Stimulated activated CD4-positive, alpha-beta T cell treated with anti-CD3 and anti-CD28 coated beads, Interleukin-2, amount 100 ng/mL, for 48 hours (primary cell): ENCODE measurements at places on chromosomes 6 and 20.

- no peak for DNase-seq
Measured at GRCh38 chr6:119493980-119494379, 144.4 kb upstream of the MAN1A1 start.

DNA sequence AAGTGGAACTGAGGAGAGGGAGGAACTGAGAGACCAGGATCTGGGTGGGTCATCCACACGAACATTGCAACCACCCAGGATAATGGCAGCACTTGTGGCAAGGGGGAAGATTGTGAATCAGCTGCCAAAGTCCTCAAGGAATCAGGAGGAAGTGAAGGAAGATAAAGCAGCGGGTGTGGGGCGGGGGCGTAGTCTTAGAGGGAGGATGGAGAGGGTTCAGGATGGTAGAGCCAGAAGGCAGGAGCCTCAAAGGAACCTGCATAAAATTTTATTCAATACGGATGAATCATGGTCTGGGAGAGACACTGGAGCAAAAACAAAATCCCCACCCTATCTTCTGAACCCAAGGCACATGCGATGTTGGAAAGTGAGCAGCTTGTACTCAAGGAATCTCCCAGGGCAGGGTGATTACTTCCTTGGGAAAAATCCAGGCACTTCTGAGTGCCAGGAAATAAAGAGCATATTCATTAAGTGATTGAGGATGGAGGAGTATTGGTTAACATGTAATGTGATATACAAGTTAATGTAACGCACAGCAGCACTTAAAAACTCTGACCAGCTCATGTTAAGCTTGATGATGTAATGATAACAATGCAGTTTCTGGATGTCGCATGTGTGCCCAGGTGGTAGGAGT lies 82.0 kb upstream of the B3GAT2 start:
- DNase-seq = no peak

DNA sequence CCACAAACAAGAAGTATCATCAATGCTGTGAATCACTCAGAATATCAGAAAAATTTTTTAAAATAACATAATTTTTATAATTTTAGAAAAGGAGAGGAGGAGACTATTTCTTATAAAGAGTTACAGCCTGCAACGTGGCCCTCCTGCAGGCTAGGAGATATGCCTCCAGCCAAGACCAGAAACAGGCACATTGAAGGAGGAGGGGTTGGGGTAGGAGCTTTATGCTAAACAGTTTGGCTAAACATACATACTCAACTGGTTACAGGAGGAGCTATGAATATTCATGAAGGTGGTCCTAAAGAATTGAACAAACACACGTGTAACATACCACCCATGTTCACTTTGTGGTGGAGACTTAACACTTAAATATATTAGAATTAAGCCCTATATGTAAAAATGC lies 14.2 kb upstream of the LCA5 start:
- DNase-seq = no peak

GRCh38 chr6:129863664-129864063 lies 2.5 kb upstream of the TMEM244 start:
- no peak for DNase-seq

GRCh38 chr6:137824896-137825295 lies 42.2 kb upstream of the TNFAIP3 start:
- no peak for DNase-seq

- peak; percentile 30 for DNase-seq
Measured at GRCh38 chr6:163170294-163170883, 244.1 kb upstream of the QKI start.

GRCh38 chr6:108941859-108942258 lies 93.6 kb downstream of the ARMC2 start:
- no peak for DNase-seq

DNA sequence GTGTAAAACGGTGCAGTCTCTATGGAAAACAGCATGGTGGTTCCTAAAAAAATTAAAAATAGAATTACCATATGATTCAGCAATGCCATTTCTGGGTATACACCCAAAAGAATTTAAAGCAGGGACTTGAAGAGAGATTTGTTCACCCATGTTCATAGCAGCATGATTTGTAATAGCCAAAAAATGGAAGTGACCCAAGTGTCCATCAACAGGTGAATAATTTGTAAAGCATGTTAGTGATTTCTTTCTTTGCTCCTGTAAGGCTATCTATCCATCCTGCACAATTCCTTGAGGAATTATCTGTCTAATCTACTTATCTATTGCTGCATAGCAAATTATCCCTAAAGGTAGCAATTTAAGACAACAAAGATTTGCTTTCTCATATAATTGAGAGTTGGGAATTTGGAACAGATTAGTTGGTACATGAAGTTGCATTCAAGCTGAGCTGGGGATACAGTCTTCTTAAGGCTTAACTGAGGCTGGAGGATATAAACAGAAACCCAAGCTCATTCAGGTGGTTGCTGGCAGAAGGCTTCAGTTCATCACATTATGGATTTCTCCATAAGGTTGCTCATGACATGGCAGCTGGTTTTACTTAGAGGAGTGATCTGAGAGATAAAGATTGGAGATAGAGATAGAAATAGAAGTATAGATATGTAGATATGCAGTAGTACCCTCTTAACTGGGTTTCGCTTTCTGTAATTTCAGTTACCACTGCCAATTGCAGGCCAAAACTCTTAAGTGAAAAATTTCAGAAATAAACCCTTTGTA lies 62.0 kb downstream of the IL22RA2 start:
- DNase-seq = no peak

GRCh38 chr6:56222499-56222898 lies 24.9 kb downstream of the COL21A1 start:
- no peak for DNase-seq

DNA sequence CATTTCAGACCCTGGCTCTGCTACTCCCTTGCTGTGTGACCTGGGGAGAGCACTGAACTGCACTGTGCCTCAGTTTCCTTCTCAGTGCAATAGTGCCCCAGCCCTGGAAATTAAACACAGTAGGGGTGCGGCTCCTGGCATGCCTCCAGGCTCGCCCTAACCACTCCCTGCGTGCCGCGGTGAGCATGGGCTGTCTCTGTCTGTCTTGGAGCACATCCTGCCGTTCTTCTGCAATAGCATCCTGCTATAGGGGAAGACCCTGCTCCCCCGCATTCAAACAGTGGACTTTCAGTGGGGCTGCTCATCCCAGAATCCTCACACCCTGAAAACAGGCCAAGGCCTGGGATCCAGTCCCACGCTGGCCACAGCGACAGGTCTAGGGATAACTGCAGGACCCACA lies 129.5 kb downstream of the FOXC1 start:
- DNase-seq = no peak

GRCh38 chr6:30885481-30885998 lies 1.2 kb downstream of the DDR1 start:
- no peak for DNase-seq

DNA sequence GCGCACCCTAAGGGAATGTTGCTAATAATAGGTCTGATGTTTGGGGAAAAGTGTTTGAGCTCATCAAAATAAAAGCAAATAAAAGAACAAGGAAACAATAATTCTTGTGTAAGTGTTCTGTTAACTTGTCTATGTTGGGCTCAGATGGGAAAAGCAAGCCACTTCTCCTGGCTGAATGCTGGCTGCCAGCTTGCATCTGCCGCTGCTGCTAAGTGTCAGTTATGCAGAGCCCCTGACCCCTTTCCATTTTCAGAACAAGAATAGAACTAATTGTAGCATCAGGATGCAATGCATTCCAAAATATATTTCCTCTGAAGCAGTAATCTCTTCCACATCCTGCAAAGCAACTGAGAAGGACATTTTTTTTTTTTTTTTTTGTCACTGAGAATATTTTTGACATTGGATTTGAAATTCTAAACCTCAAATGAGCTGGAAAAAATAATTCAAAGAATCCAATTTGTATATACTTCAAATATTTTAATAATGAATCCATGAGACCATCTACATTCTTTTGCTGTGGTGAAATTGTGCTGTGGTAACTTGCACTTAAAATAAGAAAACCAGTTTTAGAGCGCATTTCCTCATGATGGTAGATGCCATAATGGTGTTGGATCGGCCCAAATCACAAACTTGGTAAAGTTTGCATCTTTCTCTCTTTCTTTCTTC lies 43.9 kb upstream of the DEK start:
- DNase-seq = no peak

DNA sequence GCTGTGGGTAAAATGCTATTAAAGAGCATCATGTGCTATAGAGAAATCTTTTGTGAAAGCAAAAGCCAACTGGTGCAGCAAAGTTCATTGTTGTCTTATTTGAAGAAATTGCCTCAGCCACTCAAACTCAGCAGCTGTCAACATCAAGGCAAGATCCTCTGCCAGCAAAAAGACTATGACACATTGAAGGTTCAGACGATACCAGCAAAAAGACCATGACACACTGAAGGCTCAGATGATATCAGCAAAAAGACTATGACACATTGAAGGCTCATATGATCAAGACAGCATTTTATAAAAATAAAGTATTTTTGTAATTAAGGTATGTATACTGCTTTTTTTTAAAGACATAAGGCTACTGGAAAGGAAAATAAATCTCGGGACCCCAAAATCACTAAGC lies 118.4 kb upstream of the RUNX2 start:
- DNase-seq = no peak

- no peak for DNase-seq
Measured at GRCh38 chr6:15578716-15579391, 84.0 kb downstream of the DTNBP1 start.

- DNase-seq = no peak
Measured at GRCh38 chr20:58094160-58094559, 134.3 kb downstream of the ANKRD60 start.

- DNase-seq = no peak
Measured at GRCh38 chr6:67748521-67748920, 886.6 kb upstream of the ADGRB3 start.

GRCh38 chr20:10338426-10339180 lies 95.4 kb downstream of the MKKS start:
- no peak for DNase-seq

GRCh38 chr6:52162940-52163908 lies 23.0 kb upstream of the IL17A start:
- DNase-seq = no peak

GRCh38 chr6:14094721-14095120 lies 22.9 kb upstream of the CD83 start:
- DNase-seq = no peak

GRCh38 chr20:59393142-59393541 lies 92.7 kb downstream of the EDN3 start:
- DNase-seq = no peak

DNA sequence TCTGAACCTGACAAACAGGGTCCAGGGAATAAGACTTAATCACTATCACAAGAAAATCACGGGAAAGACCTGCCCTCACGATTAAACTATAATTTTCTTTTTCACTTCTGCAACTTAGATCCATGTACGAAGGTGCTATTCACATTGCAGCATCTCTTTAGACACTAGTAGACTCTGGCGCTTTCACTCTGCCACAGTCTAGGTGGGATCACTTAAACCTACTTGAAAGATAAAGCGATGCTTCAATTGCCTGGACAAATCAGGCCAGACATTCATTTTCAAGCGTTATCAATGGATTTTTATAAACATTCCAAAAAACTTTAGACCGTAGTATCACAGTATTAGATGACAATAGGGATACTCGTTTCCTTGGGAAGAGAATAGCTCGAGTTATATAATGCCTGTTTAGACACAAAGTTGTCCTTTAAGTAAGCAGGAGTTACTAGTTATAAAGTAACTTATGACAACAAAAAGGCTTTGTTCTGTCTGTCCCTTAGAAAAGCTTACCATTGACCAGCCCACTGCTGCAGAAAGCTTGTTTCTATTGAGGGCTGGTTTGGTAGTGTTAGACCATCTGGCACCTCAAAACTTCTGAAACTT lies 367.3 kb downstream of the UTRN start:
- no peak for DNase-seq

DNA sequence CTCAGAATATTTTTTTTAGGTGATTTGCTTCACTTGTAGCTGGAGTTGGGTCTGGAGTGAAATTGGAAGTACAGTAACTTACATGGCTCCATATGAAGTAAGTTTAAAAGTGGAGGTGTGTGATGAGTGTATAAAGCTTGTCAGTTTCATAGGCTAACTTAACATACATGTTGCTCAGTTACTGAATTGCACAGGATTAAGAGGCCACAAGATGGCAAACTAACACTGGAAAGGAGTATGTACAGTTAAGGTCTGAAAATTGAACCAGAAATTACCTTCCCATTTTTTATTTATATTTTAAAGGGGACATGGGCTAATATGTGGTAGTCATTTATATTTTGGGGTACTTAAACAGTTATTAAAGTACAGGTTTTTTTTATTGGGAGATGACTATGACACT lies 45.3 kb upstream of the SMIM8 start:
- no peak for DNase-seq

DNA sequence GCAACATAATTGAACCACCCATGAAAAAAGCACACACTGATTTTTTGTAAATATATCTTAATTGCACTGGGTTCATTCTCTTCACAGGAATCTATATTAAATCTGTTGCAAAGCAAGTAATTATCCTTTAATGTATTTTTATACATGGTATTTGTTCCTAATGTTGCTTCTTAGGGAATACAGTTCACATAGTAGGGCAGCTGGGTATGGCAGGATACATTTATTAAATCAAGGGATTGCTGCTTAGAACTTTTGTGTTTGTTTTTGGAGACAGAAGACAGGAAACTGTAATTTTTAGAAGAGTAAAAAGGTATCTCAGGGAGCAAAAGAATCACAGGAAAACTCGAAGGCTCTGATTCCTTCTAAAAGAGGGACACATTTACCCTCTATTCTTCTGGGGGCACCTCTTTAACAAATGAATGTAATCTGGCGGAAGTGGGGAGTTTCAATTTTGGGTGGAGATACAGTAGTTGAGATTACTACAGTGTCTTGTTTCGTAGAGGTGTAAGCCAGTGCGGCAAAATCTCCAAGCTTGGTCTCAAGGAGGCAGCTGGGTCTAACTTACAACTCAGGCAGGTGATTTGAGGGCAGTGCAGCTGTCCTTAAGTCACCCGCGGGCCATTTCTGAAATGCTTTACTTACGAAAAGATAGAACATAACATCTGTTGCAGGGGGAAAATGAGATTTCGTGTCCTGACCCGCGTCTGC lies 812 bp upstream of the SMIM13 start:
- DNase-seq = peak; percentile 24

DNA sequence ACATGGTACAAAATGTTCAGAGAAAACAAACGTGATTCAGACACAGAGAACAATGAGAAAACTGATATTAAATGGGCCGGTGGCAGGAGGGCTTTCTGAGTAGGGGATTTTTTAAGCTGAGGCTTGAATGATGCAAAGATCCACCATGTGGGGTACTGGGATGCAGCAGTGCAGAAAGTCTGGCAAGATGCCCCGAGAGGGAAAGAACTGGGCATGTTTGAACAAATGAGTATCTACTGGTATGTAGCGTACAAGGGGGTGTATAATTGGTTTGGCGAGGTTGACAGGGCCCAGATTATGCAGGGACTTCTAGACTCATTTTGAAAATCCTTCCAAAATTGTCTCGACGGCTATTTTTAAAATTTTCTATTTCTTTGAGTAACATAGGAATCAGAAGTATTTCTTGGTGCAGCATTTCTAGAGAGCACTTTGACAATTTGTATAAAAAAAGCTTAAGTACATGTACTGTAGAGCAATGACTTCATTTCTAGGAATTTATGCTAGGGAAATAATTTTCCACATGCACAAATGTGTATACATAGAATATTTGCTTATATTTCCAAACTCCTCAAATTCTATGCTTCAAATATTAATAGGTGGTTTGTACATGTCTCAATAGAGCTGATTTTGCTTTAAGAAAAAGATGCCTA lies 119.6 kb upstream of the DOK5 start:
- no peak for DNase-seq

- DNase-seq = no peak
Measured at GRCh38 chr6:355373-356208, 36.0 kb upstream of the IRF4 start.
